ENCODE measurements at places on chromosomes 2 and 18. TPM values are rescaled to one million over a fixed set of nuclear protein-coding genes. Genes with fewer than 3 reads are reported as not detected.

The GCA gene
- total RNA-seq, result 94.0 TPM

- no peaks in the 10 kb centered on the region for H3K36me3 ChIP-seq
- no peaks in the 10 kb centered on the region for H3K4me1 ChIP-seq
- no peaks in the 10 kb centered on the region for H3K27me3 ChIP-seq
Measured at GRCh38 chr18:67428805-67429204, 87.7 kb downstream of the DSEL start.

DNA sequence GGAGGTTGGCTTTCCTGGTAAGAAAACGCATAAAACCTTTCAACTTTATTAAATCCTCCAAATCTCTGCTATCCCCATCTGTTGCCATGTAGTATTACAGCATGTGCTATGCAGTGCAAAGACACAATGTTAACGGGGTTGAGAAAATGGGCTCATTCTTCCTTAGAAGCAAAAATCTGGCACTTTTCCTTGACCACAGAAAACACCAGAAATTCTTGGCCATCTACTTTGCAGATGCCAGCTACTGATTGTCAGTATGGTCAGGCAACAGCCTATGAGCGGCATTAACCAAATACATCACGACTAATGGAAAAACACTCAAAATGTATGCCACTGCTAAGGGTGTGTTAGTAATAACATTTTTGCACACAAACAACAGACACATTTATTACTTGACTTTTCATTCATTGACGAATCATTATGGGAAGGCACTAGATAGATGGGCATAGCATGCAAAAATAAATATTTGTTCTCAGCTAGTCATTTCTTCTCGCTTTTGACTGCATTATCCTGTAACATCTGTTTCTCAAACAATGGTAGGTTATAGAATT, 65.2 kb upstream of the CRIM1 start:
- H3K36me3 ChIP-seq, result no peaks in the 10 kb centered on the region
- H3K4me1 ChIP-seq, result no peaks in the 10 kb centered on the region
- no peak overlapping the region for H3K27ac ChIP-seq
- no peak overlapping the region for H3K4me3 ChIP-seq
- no peak for DNase-seq

GRCh38 chr18:54250846-54251261, 18.5 kb upstream of the POLI start:
- no peak overlapping the region for H3K4me3 ChIP-seq
- H3K36me3 ChIP-seq, result no peaks in the 10 kb centered on the region
- no peaks in the 10 kb centered on the region for H3K27me3 ChIP-seq

DNA sequence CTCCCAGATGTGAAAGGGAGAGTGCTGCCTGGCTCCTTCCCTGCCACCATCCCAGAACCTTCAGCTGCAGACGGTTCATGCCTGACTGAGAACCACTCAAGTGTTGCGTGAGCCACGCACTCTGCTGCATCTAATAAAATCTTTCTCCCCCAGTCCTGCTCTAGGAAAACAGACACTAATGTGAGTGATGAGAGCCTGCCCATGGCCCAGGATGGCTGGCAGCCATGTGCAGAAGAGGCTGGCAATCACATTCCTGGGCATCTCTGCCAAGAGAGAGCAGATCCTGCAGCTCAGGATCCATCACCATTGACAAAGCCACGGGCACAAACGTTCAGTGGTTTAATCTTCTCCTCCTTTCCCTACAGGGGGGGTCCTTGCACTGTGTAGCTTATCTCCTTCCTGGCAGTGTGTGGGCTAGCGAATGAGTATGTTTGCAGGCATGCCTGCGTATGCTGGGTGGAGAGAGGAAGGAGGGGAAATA, 477.5 kb downstream of the SLC4A3 start:
- H3K27me3 ChIP-seq, result no peaks in the 10 kb centered on the region
- no peak overlapping the region for H3K27ac ChIP-seq
- H3K4me3 ChIP-seq, result no peak overlapping the region
- no peaks in the 10 kb centered on the region for H3K4me1 ChIP-seq

GRCh38 chr2:223594259-223594658, 7.9 kb downstream of the SCG2 start:
- no peaks in the 10 kb centered on the region for H3K36me3 ChIP-seq
- no peak overlapping the region for H3K4me3 ChIP-seq
- H3K27me3 ChIP-seq, result no peaks in the 10 kb centered on the region
- DNase-seq, result no peak
- no peaks in the 10 kb centered on the region for H3K4me1 ChIP-seq

DNA sequence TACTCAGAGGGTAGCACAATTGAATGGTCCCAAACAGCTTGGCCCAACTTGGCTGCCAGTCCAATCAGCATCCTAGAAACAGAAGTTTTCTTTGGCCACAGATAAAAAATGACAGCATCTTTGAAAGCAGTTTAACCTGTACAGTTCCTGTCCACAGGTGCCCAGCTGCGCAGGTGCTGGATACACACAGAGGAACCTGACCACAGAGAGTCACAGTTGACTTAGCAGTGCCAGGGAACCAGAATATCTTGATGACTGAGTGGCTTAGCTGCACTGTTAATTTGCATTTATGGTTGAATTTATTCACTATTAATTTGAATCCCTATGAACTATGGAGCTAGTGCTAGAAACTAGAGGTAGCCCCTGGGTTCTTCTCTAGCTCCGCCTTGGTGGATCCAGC, 93.7 kb downstream of the TPGS2 start:
- H3K4me1 ChIP-seq, result no peaks in the 10 kb centered on the region
- H3K27me3 ChIP-seq, result no peaks in the 10 kb centered on the region
- H3K36me3 ChIP-seq, result no peaks in the 10 kb centered on the region
- DNase-seq, result no peak
- H3K4me3 ChIP-seq, result no peak overlapping the region
- H3K27ac ChIP-seq, result no peak overlapping the region

- H3K27ac ChIP-seq, result peak overlapping the region; percentile 18
- H3K4me3 ChIP-seq, result peak overlapping the region; percentile 65
- H3K27me3 ChIP-seq, result peaks cover 38% of the 10 kb centered on the region
- no peaks in the 10 kb centered on the region for H3K36me3 ChIP-seq
- peaks cover 10% of the 10 kb centered on the region for H3K4me1 ChIP-seq
- peak; percentile 56 for DNase-seq
Measured at GRCh38 chr2:42492691-42493467, 903 bp downstream of the KCNG3 start.

- H3K36me3 ChIP-seq, result no peaks in the 10 kb centered on the region
- no peak overlapping the region for H3K4me3 ChIP-seq
- no peaks in the 10 kb centered on the region for H3K27me3 ChIP-seq
- no peak for DNase-seq
- H3K4me1 ChIP-seq, result no peaks in the 10 kb centered on the region
Measured at GRCh38 chr2:14306268-14306861, 326.2 kb upstream of the LRATD1 start.

DNA sequence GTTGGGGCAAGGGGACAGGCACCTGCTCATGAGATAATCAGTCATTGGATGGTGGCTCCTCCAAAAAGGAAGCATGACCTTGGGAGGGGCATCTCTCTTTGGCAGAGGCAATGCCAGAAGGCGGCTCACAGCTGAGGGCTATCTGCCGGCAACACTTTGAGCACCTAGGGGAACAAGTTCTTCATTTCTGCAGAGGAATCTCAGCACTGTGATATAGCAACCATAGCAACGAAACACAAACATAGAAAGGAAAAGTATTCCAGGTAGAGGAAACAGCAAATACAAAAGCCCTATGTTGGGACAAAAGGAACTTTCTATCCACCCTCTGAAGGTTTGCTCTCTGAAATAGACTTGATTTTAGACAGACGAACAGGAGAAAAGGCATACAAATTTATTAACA, 89.1 kb upstream of the NEDD4L start:
- H3K27me3 ChIP-seq, result peaks cover 5% of the 10 kb centered on the region
- no peaks in the 10 kb centered on the region for H3K36me3 ChIP-seq
- peaks cover 8% of the 10 kb centered on the region for H3K4me1 ChIP-seq
- DNase-seq, result no peak

DNA sequence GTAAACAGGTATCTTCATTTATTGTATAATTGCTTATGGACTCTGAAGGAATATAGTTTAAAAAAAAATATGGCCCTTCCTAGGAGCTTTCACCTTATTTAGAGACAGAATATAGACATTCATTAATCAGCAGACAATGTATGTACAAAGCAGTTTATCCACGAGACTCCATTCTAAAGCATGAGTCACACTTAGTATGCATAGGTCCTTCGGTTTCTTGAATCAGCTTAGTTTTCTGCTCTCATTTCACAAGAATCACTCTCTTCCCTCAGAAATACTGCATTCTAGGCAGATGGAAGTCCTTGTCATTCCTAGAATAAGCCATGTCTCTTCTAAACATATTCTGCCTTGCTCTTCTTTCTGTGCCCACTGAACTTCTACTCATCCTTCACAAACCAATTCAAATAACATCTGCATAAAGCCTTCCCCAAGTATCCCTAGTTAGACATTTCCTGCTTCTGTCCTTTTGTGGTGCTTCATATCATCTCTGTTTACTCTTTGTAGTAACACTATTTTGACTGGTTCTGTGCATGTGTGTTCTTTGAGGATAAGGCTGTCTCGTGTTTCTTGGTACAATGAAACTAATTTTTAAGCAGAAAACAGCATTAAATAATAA, 84.5 kb downstream of the PTRHD1 start:
- peaks cover 56% of the 10 kb centered on the region for H3K36me3 ChIP-seq
- no peak overlapping the region for H3K4me3 ChIP-seq
- no peak for DNase-seq

GRCh38 chr2:206031950-206032567, 53.9 kb downstream of the INO80D start:
- H3K27me3 ChIP-seq, result no peaks in the 10 kb centered on the region
- peaks cover 39% of the 10 kb centered on the region for H3K36me3 ChIP-seq
- H3K27ac ChIP-seq, result no peak overlapping the region
- H3K4me1 ChIP-seq, result no peaks in the 10 kb centered on the region
- DNase-seq, result no peak

The MATN3 gene
- 8.1 TPM for total RNA-seq

GRCh38 chr18:10899481-10899880, 249.9 kb downstream of the PIEZO2 start:
- H3K4me1 ChIP-seq, result no peaks in the 10 kb centered on the region
- no peak overlapping the region for H3K27ac ChIP-seq
- no peaks in the 10 kb centered on the region for H3K27me3 ChIP-seq

DNA sequence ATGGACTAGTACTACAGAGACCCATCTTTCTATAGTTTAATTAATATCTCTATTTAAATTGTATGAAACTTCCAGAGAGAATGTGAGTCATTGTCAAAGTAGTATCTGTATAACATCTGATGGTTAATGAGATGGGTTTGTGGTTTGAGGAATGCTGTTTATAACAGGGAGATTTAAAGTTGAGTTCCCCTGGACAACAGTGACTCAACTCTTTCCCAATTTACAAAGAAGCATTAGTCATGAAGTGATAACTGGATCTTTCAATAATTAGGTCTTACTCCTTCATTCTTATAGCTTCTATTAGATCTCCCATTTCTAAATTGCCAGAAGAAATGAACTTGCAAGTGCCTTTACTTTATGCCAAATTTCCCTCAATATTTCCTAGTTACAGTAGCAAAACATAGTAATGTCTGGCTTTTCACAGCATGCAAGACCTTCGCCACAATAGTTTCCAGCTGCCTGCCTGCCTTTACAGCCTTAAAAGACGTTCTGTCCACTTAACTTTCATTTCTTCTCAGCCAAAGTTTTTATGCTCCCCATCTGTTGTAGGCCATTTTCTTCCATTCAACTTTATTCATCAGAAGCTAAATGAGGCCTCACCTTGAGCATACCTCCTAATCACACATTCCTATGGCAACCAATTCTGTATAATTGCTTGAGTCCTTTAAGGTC, 47.7 kb upstream of the WDR75 start:
- peak overlapping the region; percentile 51 for H3K27ac ChIP-seq
- no peak overlapping the region for H3K4me3 ChIP-seq
- no peaks in the 10 kb centered on the region for H3K4me1 ChIP-seq
- DNase-seq, result no peak
- no peaks in the 10 kb centered on the region for H3K36me3 ChIP-seq

DNA sequence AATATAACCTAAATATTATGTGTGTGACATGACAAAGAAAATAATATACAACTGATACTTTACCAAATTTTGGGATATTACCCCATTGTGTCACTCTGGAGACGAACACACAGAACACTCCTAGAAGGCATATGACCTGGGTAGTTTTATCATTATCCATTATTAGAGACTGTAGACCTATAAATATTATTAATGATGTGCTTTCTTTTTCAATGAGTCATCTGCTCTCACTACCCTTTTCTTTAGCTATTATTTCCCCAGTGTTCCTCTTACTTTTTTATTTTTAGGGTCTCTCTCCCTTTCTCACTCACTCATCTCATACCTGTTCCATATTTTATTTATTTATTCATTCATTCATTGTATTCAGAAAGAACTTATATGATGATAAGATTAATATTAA, 143.3 kb upstream of the ITGA4 start:
- H3K4me3 ChIP-seq, result no peak overlapping the region
- H3K27me3 ChIP-seq, result no peaks in the 10 kb centered on the region
- H3K4me1 ChIP-seq, result peaks cover 2% of the 10 kb centered on the region
- H3K27ac ChIP-seq, result no peak overlapping the region
- no peak for DNase-seq
- H3K36me3 ChIP-seq, result no peaks in the 10 kb centered on the region

- DNase-seq, result peak; percentile 42
- no peak overlapping the region for H3K4me3 ChIP-seq
- peaks cover 19% of the 10 kb centered on the region for H3K4me1 ChIP-seq
- H3K27me3 ChIP-seq, result no peaks in the 10 kb centered on the region
Measured at GRCh38 chr18:45254709-45255082, 360.6 kb upstream of the SLC14A2 start.

DNA sequence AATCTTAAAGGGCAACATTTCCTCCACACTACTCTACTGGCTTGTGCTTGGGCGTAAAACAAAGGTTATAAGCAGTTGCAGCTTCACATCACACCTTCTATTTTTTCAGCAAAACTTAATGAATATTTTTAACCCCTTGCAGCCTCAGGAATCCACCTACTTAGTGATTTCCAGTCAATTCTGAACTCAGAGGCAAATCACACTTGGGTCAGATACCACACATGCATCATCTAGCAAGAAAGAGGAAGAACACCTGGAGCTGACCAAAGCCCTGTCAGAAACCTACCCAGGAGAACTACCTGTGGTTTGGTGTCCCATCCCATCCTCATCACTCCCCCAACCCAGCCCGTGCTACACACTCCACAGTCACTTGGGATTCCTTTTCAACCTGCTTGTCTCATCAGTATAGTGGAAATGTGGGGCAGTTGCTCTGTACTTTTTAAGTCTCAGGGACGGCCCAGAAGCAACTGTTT, 25.5 kb downstream of the PIAS2 start:
- peaks cover 13% of the 10 kb centered on the region for H3K36me3 ChIP-seq
- H3K4me3 ChIP-seq, result no peak overlapping the region
- H3K4me1 ChIP-seq, result no peaks in the 10 kb centered on the region
- H3K27ac ChIP-seq, result no peak overlapping the region
- no peak for DNase-seq

DNA sequence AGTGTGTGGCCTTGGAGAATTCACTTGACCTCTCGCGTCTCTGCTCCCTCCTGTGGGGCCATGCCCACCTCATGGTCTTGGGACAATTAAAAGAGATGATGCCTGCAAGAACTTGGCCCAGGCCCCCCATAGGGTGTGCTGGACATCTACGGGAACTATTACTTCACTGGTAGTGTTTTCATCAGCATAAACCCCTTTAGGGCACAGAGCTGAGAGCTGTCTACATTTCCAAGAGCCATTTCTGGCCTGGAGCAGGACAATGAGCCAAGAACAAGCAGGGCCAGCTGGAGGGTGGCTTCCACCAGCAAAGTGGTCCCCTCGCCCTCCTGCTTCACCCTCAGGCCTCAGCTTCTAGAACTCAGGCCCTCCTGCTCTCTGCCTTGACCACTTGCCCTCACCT, 232.3 kb downstream of the ZBTB7C start:
- H3K27ac ChIP-seq, result no peak overlapping the region
- no peak overlapping the region for H3K4me3 ChIP-seq
- no peaks in the 10 kb centered on the region for H3K27me3 ChIP-seq
- H3K36me3 ChIP-seq, result no peaks in the 10 kb centered on the region

Measured in lower lobe of right lung (tissue), 2 donors.